CD4-positive, alpha-beta T cell treated with Interleukin-12 subunit alpha and Interleukin-12 subunit beta, for 1 hour (primary cell): ENCODE measurements at places on chromosomes 2 and 18.

DNA sequence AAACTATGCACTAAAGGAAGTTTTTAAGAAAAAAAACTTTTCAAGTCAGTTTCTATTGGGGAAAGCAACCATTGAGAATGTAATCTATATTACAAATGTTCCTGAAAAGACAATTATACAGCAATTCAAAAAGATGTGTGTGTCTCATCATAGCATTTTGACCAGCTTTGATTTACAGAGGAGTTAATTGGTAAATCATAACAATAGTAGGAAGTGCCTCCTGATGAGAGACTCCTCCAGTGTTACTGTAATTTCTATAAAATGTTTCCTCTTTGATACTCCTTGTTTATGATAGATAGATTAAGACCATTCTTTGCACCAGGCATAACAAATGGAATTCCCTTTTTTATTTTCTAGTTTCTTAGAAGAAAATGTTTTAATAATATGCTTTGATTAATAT is 249.9 kb downstream of the CALCRL start:
- DNase-seq, result no peak

DNA sequence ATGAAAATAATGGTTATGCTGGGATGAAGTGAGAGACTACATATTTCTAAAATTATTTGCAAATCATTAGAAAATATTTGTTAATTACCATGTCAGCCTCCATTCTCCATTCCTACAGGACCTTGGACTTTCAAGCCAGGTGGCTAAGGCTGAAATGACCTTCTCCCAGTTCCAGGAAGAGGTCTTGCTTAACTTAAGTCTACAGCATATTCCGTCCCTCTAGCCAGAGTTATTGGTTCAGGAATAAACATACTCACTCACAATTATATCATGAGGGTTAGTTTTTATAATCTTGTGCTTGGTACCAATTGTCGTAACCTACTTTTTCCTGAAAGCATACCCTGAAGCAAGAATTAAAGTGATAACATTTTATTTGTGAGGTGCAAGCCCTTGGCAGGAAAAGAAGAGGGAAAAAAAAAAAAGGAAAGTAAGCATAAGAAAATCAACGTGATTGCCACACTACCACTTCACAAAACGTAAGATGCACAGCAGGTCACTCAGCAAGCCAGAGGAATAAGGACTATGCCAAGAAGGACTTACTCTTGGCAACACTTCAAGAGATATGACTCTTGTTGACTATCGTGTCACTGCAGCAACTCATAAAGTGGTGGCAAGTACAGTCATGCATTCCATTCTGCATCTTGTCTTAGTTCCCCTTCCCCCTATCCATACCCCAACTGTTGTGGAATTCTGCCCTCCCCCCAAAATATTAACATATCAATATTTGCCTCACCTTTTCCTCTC is 479.1 kb downstream of the MBD2 start:
- DNase-seq, result no peak

GRCh38 chr2:231104115-231104713 is 20.6 kb downstream of the HTR2B start:
- peak; percentile 61 for DNase-seq

DNA sequence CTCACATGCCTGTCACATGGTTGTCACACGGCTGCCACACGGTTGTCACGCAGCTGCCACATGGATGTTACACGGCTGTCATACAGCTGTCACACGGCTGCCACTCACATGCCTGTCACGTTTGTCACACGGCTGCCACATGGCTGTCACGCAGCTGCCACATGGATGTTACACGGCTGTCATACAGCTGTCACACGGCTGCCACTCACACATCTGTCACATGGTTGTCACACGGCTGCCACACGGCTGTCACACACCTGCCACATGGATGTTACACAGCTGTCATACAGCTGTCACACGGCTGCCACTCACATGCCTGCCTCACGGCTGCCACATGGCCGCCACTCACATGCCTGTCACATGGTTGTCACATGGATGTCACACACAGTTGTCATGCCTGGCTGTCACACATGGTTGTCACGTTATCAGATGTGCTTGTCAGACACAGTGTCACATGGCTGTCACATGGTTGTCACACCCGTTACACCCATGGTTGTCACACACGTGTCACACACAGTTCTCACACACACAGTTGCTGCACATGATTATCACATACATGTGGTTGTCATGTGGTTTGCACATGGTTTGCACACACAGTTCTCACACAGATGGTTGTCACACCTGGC is 19.4 kb downstream of the KCNG2 start:
- no peak for DNase-seq

GRCh38 chr2:70247364-70248180 is 856 bp downstream of the TIA1 start:
- no peak for DNase-seq

- DNase-seq, result no peak
Observed at GRCh38 chr2:11976073-11976472, 229.6 kb downstream of the LPIN1 start.

GRCh38 chr2:233404222-233404621 is 49.9 kb downstream of the DGKD start:
- DNase-seq, result peak; percentile 79

DNA sequence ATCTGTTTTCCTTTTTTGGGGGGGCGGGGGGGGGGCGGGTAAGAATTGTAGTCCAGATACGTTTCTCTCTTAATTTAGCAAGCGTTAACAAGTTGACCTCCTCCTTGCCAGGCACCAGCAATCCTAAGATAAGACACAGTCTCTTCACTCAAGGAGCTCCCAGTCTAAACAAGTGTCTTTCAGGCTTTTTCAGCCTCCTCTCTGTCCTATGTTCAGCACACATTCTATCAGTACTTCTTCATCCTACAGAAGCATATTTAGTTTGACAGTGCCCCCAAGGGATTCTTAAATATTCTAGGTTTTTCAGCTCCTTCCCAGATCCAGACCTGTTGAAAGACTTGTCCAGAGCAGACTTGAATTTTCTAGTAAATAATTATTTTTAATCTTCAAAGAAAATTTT is 2.7 kb downstream of the PPP1CB start:
- no peak for DNase-seq

GRCh38 chr2:64751286-64752260 is 97.9 kb upstream of the SERTAD2 start:
- DNase-seq, result peak; percentile 27

DNA sequence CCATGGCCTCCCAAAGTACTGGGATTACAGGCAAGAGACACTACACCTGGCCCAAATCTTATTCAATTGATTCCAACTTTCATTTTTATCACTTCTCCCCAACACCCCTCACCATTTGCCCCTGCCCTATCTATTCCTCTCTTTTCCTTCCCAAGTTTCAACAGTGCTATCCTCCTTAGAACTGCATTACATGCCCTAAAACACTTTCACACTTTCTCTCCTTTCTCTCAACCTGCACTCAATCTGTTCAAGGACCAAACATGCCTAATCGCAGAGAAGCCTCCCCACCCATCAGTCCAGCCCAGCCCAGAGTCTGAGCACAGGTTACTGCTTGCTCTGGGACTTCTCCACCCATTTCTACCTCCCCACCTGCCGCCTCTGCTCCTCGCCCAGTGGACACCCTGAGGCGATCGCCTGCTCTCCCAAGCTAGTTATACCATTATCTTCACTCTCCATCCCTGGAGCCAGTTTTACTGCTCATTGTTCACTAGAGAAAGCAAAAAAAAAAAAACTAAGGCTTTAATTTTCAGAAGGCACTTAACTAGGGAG is 23.7 kb upstream of the DSG1 start:
- no peak for DNase-seq

DNA sequence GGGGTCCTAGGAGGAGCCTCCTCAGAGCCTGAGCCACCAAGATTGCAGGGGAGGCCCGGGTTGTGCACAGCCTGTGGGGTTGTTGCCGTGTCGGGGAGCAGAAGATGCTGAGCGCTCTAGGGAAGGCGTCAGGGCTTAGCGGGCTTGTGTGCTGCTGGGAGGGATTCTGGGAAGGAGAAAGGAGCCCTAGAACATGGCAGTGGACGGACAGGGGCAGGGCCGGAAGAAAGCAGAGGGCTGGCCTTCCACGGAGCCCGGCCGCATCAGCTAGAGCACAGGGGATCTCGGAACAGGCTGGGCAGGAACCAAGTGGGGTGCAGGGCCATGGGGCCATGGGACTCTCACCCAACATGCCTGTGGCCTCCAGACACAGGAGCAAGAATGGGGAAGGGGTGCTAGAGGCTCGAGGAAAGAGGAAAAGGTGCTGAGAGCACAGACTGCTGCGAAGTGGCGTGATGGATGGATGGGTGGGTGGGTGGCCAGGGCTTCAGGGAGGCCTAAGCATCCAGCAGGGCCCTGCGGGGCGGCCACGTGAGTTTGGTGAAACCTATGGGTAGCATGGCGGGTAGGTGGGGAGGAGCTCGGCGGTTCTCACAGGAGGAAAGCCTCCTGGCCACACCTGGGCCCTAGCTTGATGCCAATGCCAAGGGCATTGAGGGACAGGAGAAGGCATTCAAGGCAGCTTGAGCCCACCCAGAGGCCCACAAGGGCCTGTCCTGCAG is 35.8 kb downstream of the MTERF4 start:
- DNase-seq, result no peak

DNA sequence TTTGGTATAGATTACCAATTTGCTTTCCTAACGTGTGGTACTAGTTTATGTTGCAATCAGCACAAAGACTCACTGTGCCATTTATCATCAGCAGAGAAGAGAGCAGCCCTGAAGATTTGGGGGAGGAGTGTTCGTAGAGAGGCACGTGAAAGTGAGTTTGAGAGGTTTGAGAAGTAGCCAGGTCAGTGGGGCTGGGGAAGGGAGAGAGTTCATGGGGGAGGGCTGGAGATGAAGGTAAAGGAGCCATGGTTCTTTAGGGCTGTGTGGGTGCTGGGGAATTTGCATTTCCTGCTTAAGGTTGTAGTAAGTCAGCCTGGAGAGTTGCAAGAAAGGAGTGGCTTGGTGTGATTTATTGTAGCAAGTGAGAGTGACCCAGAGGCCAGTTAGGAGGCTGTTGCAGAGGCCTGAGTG is 172.1 kb downstream of the NEDD4L start:
- no peak for DNase-seq

DNA sequence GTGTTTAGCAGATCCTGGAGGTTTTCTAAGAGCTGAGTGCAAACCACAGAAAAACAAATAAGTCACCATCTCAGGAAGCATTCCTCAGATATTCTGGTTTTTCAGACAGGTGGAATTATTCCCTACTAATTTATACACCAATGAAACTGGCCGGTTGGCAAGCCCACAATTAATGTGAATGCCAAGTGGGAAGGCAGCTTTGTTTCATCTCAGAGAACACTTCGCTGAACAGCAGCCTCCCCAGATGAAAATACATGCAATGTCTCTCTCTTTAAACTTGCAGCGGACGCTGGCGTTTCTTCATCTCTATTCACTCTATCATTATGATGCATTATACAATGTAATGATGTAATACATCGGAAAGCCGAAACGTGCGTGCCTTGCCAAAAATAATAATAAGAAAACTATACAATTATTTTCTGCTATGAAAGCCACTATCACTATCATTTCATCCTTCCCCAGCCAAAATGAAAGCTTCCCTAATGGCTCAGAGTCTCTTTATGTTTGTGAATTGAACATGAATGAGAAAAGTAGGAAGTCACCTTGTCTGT is 649.4 kb downstream of the BCL11A start:
- no peak for DNase-seq

DNA sequence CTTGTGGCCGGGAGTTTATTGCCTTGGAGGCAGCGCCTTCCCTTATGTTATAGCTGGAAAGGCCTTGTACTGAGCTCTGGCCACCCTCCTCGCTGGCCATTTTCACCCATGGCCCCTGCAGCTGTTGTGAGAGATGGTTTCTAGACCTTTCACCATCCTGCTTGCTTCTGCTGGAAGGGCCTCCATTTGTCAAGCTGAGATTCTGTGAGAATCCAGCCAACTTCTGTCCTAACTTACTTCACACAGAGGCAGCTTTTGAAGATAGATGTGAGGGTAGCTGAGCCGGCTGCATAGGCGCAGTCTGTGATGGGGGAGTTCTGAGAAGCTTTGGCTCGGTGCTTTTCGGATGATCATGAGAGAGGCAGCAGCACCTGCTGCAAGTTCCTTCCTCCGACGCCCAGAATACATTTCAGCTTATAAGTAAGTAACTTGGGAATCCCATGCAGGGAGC is 8.7 kb downstream of the CTIF start:
- no peak for DNase-seq

GRCh38 chr18:58937071-58937886 is 72.6 kb downstream of the ZNF532 start:
- no peak for DNase-seq

GRCh38 chr2:108909275-108909823 is 79.7 kb downstream of the EDAR start:
- no peak for DNase-seq

GRCh38 chr2:222167762-222168161 is 131.0 kb downstream of the PAX3 start:
- DNase-seq, result no peak

- no peak for DNase-seq
Observed at GRCh38 chr2:199456383-199457146, 1.2 kb downstream of the SATB2 start.

GRCh38 chr18:35811896-35812295 is 160.6 kb upstream of the RMP24 start:
- DNase-seq, result no peak

GRCh38 chr2:59858540-59858939 is 694.9 kb downstream of the BCL11A start:
- no peak for DNase-seq

GRCh38 chr2:73260338-73260984 is 23.8 kb downstream of the FBXO41 start:
- DNase-seq, result no peak

DNA sequence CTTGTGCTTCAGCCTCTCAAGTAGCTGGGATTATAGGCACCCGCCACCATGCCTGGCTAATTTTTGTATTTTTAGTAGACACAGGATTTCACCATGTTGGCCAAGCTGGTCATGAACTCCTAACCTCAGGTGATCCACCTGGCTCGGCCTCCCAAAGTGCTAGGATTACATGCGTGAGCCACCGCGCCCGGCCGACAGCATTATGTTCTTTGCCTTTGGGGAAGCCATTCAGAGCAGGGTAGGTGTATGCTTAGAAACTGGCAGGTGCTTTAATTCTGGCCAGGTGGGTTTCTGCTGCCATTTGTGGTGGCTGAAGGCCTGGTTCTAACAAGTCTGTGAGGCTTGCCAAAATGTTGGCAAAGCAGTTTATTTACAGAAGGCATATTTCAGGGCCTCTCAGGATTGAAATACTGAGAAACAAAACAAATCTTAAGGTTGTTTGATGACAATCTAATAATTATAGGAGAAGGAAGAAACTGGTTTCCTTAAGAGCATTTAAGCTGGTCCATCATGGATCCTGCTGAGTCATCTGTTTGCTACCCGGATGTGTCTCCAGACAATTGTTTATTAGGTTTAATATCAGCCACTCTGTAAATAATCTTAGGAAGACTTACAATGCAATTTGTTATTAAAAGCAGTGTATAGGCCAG is 16.0 kb downstream of the SLC20A1 start:
- DNase-seq, result no peak

GRCh38 chr2:120711694-120712093 is 24.0 kb upstream of the GLI2 start:
- no peak for DNase-seq

DNA sequence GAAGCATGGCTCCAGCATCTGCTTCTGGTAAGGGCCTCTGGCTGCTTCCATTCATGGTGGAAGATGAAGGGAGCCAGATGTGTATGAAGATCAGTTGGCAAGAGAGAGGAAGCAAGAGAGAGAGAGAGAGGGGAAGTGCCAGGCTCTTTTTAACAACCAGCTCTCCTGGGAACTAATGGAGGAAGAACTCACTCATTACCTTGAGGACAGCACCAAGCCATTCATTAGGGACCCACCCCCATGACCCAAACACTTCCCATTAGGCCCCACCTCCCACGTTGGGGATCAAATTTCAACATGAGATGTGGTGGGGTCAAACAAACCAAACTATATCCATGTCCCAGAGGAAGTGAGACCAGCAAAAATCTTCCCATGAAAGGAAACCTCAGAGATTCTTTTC is 124.8 kb upstream of the SIX2 start:
- DNase-seq, result no peak

- DNase-seq, result no peak
Observed at GRCh38 chr2:86189782-86190416, 5.4 kb downstream of the IMMT start.
